Sigmoid colon (tissue), 7 donors: ENCODE measurements at places on chromosomes 7 and 10. TPM values are rescaled to one million over a fixed set of nuclear protein-coding genes. Genes with fewer than 3 reads are reported as not detected.

SLC13A4 gene
- total RNA-seq: not detected

CNTNAP2 gene
- total RNA-seq: 1.8 TPM

VAX1 gene
- total RNA-seq: not detected

C7orf25 gene
- total RNA-seq: 6.7 TPM

ASIC3 gene
- 4.7 TPM for total RNA-seq
